Ecto neural progenitor cell (in vitro differentiated cells): ENCODE measurements at places on chromosomes 1 and 21.
A peak's percentile ranks its signal among the peaks of the same experiment; 100 is the strongest.

DNA sequence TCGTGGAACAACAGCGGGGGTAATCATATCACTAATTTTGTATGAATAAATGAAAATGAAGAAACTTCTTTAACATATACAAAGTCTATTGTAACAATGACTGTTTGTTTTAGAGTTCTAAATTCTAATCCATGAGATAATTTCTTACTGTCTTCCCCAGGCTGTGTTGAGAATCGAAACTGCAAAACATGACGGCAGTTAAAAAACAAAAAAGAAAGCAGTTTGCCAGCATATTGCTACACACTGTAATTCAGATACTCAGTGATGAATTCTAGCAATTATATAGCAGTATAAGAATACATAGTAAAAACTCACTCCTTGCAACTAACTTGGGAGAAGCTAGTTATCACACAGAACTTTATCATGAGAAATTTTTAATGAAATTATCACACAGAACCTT, 22.1 kb downstream of the INSL5 start:
- DNase-seq: no peak

GRCh38 chr1:27350663-27351540, 9.1 kb downstream of the SYTL1 start:
- peak; percentile 96 for DNase-seq

DNA sequence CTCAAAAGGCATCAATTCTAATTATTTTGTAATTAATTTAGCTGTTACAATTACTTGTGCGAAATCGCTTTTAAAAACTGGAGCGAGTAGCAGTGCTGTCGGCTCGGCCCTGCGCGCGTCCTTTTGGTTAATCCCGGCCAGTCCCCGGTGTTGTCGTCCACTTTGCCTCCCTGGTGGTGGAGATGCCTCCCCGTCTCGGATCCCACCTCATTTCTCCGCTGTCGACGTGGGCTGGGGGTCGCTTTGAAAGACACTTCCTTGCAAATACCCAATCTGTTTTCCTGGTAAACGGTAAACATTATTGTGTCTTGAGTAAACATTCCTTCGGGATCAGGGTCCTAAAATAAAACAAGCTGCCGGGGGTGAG, 3.7 kb downstream of the FOXD3 start:
- peak; percentile 63 for DNase-seq

GRCh38 chr1:6086358-6086757, 40.7 kb downstream of the KCNAB2 start:
- DNase-seq: no peak

DNA sequence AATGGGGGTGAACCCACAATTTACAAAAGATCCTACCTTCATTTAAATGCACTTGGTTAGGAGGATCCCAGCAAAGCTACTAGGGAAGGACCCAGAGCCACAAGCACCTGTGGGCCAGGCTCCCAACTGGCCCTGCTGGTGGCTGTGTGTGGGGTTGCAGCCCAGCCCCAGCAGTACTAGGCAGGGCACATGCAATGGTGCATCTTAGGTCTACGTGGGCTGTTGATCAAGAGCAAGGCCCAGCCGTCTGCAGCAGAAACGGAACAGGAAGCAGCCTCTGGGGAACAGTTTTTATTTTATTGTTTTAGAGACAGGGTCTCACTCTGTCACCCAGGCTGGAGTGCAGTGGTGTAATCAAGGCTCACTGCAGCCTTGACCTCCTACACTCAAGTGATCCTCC, 134.1 kb upstream of the RAB4A start:
- DNase-seq: no peak

DNA sequence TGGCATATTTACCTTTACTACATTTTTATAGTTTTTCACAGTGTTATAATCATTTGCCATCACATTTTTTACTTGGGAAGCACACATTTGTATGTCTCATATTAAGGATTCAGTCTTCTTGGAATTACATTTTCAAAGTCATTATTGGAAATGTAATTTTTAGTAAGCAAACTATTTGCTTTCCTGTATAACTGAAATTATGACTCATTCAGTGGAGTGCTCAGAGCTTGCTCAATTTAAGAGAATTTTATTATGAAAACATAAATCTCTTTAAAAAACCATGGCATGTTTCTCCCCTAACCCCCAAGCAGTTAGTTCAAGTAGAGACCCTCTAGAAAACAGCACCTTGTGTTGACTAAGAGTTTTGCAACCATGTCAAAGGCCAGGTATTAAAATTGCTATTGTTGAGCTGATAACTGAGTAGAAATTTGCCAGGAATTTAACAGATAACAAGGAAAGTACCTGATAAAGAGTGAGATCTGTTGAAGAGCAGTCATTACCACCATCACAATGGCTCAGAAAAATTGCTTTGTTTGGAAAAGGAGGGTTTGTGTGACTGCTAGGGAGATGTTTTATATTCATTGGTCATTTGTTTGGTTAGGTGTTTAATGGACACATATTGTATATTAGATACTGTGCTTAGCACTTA, 105.9 kb downstream of the KCNK2 start:
- no peak for DNase-seq

- DNase-seq: peak; percentile 94
Observed at GRCh38 chr1:68293609-68294366, 61.5 kb upstream of the WLS start.

DNA sequence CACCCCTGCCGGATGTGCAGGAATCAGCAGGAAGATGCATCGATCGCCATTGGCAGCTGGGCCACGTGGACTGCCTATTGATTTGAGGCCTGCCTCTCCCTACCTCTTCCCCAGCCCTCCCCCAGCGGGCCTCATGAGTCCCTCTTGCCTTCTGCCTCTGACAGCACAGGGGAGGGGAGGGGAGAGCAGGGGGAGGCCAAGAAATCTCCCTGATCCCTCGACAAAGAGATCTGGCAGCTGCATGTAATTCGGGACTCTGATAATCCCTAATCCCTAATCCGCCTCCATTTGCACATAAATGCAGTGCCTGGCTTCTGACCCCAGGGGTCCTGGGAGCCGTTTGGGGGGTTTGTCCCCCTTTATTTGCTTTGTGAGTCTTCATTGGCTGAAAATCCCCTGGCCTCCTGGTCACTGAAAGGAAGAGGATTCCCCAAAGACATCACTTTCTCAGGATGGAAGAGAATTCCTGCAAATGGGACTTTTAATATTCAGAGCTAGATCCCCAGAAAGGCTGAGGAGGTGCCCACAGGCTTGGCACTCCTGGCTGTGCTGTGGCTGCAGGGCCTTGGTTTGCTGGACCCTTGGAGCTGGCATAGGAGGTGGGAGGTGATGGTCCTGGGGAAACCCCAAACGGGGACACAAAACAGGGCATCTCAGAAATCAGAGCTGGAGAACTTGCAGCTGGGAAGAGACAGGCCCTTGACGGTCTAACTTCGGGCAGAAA, 239.4 kb upstream of the POU3F1 start:
- peak; percentile 88 for DNase-seq

GRCh38 chr1:206944703-206945102, 1.6 kb downstream of the PIGR start:
- DNase-seq: no peak

- DNase-seq: no peak
Observed at GRCh38 chr21:36535618-36536241, 55.8 kb upstream of the CLDN14 start.

GRCh38 chr1:241408170-241408569, 51.2 kb upstream of the RGS7 start:
- DNase-seq: no peak

GRCh38 chr21:37224861-37225839, 42.0 kb downstream of the VPS26C start:
- DNase-seq: no peak

DNA sequence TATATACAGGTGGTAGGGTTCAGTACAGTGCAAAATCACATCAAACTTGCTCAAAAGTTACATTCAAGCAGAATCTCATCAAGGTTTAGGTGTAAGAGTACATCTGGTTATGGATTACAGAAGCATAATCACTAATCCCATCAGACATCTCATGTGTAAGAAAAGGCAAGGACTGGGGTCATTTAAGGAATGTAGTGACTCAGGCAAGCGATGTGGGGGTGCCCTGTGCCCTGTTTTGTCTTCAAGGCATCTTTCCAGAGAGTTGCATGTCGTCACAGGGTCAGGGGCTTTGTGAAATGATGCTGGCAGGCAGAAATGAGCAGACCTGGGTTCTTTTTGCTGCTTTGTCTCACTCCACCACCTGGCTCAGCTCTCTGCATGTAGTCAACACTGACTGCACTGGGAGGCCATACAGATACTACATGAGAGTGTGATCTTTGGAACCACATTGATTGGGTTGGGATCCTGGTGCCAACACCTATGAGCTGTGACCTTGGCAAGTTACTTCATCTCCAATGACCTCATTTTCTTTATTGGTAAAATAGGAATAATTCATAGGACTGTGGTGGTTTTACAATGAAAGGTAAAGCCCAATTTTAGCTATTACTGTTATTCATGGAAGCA, 8.2 kb upstream of the HHIPL2 start:
- DNase-seq: no peak

DNA sequence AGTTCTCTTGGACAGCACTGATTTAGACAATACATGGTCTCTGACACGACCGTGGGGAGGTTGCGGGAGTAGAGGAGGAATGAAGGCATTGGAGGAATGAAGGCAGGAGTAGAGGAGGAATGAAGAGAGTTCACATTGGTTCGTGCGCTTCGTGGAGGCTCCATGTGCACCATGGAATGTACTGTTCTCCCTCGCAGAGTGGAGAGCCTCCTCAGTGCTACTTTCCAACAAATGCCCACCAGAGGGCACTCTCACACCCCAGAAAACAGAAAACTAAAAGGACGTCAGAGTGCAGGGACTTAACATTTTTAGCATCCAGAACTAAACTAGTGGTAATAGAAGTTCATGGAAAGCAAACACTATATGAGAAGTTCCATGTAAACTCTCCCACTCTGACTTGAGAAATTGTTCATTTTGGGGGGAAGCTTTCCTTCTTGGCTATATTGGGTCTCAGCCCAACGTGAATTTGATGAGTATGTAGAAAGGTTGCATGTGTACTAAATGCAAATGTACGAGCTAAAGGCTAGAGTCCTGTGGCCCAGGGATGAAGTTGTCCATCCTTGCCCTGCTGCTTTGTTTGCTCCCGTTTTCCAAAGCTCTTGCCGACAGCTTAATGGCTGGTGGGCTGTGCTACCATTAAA, 211.6 kb downstream of the LMX1A start:
- DNase-seq: peak; percentile 75

GRCh38 chr1:154014154-154014907, 23.8 kb downstream of the RPS27 start:
- no peak for DNase-seq

DNA sequence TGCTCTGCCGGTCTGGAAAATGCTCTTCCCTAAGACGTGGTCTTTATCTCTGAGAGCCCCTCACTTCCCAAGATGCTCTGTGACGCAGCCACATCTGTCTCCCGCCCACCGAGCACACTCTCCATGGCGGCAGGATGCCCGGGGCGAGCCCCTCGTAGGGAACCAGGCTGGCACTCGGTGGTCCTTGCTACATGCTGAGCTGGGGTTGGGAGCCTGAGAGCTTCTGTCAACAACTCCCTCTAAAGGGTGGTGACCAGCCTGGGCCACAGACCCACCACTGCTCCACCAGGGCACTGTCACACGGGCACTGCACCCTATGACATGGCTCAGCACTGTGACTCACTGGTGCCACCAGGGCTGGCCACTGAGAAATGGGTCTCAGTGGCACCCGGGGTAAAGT, 2.6 kb downstream of the PEX10 start:
- no peak for DNase-seq

DNA sequence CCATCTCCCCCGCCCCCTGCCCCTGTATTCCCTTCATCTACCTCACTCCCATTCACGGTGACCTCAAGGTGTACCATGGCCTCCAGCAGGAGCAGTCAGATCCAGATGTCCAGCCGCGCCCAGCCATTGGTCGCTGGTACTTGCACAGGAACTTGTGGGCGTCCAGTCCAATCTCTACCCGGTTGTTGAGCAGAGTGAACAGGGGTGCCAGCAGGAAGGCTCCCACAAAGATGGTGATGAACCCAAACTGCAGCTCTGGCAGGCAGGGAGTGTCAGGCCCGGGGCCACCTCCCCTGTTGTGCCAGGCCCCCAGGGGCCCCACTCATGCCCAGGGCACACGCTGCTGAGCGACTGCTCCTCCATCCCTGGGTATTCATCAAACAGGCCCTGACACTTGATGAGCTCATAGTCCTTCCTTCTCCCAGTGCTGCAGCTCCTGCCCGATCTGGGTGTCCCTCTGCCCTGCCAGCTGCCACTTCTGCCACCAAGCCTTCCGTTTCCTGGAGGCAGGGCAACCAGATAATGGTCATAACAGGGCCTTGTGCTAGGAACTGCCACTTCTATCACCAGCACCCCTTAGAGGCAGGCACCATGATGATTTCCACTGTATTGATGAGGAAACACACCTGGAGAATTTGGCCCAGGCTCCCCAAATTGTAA, 5.7 kb upstream of the ARHGEF19 start:
- no peak for DNase-seq

- DNase-seq: peak; percentile 68
Observed at GRCh38 chr1:43766086-43766784, 58.9 kb downstream of the ST3GAL3 start.

DNA sequence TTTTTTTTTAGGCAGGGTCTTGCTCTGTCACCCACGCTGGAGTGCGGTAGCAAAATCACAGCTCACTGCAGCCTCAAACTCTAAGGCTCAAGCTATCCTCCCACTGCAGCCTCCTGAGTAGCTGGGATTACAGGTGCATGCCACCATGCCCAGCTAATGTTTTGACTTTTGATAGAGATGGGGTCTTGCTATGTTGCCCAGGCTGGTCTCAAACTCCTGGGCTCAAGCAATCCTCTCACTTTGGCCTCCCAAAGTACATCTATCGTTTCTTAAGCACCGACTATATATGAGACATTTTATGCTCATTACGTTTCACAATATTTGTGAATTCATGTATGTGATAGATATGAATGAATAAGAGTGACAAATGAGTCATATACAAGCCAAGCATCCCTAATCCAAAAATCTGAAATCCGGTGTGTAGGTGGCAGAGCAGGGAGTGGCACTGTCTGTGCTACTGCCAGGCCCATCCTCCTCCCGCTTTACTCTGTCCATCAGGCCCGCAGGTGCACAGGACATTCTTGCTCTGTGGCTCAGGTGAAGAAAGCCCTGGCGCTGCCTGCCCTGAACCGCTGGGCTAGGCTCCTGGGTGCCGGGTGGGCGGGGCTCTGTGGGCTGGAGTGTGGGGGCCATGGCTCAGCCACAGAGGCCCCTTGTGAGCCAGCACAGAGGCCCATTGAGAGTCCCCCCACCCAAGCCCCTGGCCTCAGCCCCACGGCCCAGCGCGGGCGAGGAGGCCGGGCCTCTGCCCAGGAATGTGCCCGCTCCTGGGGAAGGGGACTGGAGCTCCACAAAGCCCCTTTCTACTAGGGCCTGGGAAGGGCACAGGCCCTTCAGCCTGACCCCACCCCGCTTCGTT, 45.3 kb downstream of the HSPG2 start:
- no peak for DNase-seq
